Activated CD4-positive, alpha-beta T cell treated with anti-CD3 and anti-CD28 coated beads, Interleukin-2, Interleukin-6, amounts not matched to agents 100 ng/mL and 50 ng/mL, durations not matched to agents 16 hours and 8 hours (primary cell): ENCODE measurements at places on chromosomes 13 and 19.

DNA sequence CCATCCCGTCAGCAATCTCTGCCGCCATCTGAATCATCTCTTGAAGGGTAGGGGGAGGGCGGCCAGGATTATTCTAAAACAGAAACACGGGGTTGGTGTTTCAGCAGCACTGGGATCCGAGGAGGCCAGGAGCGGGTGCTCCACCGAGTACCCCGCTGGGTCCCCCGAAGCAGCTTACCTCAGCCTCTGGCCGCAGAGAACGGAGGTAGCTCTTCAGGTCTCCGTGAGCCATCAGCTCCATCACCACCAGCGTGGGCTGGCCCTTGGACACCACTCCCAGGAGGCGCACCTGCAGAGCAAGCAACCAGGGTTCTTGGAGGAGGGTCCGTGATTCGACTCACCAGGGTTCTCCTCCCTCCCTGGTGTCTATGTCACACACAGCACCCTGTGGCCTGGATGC, 53.2 kb downstream of the ZNF557 start:
- no peak for DNase-seq

DNA sequence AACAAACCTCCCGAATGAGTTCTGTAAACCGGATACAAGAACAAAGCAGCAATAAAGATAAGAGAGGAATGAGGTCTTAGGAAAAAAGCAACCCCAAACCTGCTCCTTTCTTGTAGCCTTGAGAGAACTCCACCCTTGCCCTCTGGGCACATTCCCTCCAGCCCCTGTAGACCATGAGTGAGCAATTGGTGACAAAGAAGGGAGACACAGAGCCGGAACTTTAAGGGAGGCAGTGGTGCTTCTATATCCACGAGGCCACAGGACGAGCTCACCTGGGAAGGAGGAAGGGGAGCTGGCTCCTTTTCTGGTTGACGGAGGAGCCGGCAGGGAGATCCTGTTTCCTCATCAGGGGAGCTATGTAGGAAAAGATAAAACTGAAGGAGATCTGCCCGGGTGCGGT, 13.0 kb downstream of the BRME1 start:
- no peak for DNase-seq

DNA sequence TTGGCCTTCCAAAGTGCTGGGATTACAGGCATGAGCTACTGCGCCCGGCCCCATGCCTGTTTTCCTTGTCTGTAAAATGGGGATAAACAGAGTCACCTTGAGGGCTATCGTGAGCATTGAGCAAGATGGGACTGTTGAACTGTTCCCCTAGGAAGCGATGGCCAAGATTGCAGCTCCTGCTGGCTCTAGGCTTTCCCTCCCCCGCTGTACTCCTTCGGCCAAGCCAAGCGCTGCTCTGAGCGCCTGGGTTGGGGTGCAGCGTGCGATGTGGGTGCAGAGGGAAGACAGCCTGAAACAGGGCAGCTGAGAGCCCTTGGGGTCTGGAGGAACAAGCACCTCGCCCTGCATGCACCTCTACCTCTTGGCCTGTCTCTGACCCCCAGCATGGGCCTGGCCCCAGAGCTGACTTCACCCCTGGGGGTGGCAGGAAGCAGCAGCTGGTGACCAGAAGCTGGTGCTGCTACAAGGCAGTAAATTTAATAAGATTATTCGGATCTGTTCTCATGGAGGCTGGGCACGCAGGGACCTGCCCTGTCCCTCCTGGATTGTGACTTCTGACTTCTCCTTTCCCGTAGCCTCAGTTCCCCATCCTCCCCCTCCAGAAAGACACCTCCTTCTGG, 5.3 kb downstream of the GNG8 start:
- no peak for DNase-seq

DNA sequence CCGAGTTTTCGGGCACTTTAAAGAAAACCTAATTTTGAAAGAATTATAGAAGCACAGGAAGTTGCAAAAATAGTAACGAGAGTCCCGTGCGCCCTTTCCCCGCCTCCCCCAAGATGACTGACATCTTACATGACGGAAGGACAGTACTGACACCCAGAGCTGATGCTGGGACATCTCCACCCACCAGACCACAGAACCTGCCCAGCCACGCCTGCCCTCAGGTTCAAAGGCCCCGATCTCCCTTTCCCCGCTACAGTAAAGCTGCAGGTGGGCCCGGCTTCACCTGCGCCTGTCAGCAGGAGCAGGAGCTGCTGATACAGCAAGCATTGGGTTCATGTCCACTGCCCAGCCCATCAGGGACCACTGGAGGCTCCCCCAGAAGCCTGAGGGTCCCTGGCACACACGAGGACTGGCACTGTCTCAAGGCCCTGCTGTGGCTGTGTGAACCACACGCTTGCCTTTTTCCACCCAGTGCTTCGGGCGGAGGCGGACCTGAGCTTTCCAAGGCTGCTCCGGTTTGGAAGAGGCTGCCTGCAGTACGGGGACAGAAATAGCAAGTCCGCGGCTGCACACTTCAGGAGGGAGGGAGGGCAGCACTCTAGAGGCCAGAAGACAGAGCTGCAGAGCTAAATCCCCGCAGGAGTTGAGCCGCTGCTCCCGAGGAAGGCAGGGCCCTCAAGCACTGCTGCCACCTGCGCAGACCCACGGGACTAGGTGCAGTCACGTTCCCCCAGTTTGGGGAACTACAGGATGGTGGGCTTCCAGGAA, 8.7 kb downstream of the MAP2K2 start:
- DNase-seq: peak; percentile 71
